ENCODE measurements at places on chromosomes 3 and 15.

DNA sequence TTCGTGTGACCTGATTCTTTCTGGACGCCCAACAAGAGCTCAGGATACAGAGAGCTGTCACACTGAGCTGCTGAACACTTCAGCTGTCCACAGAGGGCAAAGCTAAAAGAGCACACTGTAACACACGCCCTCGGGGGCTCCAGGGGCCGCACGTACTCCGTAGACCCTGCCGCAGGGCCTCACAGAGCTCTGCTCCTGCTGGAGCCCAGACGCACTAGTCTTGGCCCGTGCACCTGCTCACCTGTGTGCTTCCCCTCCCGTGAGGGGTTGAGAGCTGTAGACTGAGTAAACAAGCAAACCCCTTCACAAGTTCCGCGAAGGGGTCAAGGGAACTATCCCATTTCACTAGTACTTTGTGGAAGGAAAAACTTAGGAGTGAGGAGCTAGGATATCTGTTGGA is 30.7 kb upstream of the TUSC7 start:
- DNase-seq, result no peak

DNA sequence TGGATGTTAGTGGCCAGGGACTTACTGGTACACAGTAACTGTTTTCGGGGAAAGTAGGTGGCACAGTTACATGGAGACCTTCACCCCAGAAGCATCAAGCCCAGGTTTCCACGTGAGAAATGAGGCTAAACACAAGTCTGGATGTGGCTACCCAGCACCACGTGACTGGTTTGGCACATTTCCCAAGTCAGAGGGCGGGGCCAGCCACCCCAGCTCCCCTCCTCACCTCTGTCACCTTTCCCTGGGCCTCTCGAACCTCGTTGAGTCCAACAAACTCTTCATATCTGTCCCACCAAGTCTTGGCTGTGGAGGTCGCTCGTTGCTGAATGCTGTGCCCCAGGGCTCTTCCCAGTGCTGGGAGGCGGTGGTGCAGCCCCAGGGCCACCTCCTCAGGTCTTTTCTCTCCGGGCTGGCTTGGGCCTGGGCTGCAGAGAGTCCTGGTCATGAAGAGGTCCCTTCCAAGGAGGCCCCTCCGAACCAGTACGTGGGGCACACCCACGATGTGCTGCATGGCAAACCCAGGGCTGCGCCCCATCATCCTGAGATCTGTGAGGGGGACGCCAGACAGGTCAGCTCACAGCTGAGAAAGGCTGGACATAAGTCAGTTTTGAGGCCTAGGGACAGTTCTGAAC is 4.8 kb upstream of the PLXNB1 start:
- no peak for DNase-seq

- DNase-seq, result no peak
Measured at GRCh38 chr3:128996726-128997125, 2.9 kb upstream of the CFAP92 start.

GRCh38 chr3:178392511-178392926 is 143.7 kb upstream of the KCNMB2 start:
- DNase-seq, result no peak

- DNase-seq, result peak; percentile 12
Measured at GRCh38 chr3:18438586-18438985, 13.4 kb upstream of the SATB1 start.

- no peak for DNase-seq
Measured at GRCh38 chr3:55017876-55018275, 90.0 kb upstream of the LRTM1 start.

- peak; percentile 53 for DNase-seq
Measured at GRCh38 chr3:184540777-184541681, 20.6 kb upstream of the EPHB3 start.

GRCh38 chr15:52186651-52187486 is 4.3 kb downstream of the GNB5 start:
- no peak for DNase-seq

GRCh38 chr3:178435575-178435974 is 100.7 kb upstream of the KCNMB2 start:
- DNase-seq, result no peak

DNA sequence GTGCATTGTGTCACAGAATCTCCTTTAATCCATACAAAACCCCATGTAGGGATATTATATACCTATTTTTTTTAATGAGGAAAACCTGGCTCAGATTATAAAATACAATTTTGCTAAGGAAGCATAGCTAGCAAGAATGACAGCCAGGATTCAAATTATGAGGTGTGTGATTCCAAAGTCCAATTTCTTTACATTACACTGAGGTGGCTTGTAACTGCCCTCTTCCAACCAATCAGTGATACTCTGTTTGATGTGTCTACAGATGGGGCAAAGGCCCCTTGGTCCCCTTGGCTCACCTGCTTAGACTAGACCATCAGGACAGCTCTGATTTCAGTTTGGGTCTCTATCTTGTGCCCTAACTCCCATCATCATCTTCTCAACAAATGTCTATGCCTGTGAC is 120.3 kb upstream of the ADAMTS9 start:
- DNase-seq, result no peak

Measured in stimulated activated CD8-positive, alpha-beta memory T cell treated with anti-CD3 and anti-CD28 coated beads, Interleukin-4, amount 100 ng/mL, for 24 hours (primary cell).